T1000 (cell line): ENCODE measurements at places on chromosomes 7 and 10.

GRCh38 chr10:44684661-44685060 lies 226.5 kb upstream of the TMEM72 start:
- DNase-seq, result no peak

GRCh38 chr7:36985316-36985715 lies 261.0 kb upstream of the AOAH start:
- DNase-seq, result no peak

- DNase-seq, result no peak
Measured at GRCh38 chr10:118101501-118101900, 54.8 kb upstream of the RAB11FIP2 start.

DNA sequence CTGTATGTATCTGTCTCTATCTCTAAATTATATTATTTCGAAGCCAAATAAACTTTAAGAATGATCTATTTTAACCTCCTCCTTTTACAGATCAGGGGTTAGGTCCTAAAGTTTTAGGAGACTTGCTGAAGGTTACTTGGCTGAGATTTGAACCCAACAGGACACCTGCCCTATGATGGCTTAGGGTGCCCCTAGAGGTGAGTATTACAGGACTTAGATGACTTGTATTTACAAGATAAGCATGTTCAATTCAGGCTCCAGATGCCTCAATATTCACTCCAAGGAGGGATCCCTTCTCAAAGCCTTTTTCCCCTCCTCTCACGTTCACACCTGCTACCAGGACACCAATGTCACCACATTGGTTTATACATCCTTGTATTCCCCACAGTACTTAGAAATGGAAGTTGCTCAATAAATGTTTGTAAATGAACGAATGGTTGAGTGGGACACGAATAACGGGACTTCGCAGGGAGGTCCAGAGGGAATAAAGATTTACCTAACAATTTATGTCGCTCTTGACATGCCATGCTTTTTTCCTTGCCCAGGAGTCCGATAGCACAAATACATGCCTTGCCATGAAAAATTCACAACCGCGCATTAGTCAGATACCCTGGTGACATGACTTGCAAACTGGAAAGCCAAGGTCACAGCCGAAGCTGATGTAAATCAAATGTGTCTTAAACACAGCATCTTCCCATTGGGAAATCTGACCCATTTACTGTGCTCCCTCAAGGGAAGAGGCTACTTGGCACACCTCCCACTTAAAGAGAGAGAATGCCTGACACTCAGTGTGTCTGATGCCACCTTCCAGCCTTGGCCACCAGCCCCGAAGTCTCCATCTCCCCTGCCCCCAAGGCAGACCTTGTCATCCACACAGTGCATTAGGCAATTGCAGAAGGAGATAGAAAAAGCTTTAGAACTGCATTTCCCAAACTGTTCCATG lies 872.2 kb upstream of the AUTS2 start:
- DNase-seq, result no peak

GRCh38 chr10:13758312-13758711 lies 171.5 kb downstream of the PRPF18 start:
- DNase-seq, result peak; percentile 22

GRCh38 chr7:41503438-41503837 lies 199.5 kb downstream of the INHBA start:
- DNase-seq, result no peak

- no peak for DNase-seq
Measured at GRCh38 chr7:97043281-97043680, 18.6 kb upstream of the DLX5 start.

DNA sequence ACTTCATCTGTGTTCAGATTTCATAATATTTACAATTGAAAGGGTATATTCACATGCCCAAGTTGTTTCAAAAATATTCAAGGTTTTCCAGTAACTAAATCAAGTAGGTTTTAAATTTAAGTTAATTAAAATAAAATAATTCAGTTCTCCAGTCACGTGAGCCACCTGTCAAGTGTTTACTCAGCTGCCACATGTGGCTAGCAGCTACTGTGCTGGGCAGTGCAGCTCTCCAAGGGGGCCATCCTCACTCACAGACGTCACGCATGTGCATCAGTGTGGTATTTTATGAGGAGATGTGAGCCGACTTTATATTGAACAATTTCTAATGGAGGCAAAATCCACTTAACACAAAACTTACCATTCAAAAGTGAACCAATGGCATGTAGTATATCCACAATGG lies 69.7 kb upstream of the CAMK2B start:
- no peak for DNase-seq

- DNase-seq, result no peak
Measured at GRCh38 chr7:78224923-78225322, 426.4 kb downstream of the PHTF2 start.

DNA sequence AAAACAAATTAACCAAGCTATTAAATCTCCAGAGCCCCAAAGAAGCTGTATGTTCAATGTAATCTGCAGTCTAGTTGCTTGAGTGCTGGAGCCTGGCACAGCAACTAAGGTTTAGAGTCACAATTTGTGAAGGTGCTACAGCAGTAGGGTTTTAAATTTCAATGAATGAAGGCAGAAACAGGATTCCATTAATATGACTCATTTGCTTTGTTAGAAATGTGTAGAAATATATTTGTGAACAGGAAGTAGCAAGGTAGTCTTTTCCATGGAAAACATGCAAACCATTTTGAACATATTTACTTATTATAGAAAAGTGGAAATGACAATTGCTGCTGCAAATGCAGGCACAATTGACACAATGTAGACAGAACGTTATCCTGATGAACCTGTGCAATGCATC lies 149.0 kb upstream of the STEAP4 start:
- DNase-seq, result no peak

DNA sequence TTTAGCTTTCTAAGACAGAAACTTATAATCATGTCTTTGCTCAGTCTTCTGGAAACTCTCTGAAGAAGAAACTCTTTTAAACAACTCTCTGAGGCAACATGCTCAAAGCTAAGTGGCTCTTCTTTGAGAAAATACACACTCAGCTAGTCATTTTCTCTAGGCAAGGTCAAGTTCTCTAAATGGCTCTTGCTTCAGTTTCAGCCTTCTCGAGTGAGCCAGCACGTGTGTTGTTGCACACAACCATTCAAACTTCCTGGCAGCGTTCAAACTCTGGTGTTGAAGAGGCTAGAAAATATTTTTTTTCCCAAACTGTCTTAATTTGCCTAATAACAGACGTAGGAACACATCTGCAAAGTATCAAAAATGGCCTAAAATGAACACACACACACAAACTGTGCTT lies 129.1 kb downstream of the THSD7A start:
- no peak for DNase-seq

- DNase-seq, result no peak
Measured at GRCh38 chr10:51066231-51066630, 8.1 kb upstream of the PRKG1 start.

GRCh38 chr10:67657775-67658174 lies 38.2 kb downstream of the CTNNA3 start:
- no peak for DNase-seq

DNA sequence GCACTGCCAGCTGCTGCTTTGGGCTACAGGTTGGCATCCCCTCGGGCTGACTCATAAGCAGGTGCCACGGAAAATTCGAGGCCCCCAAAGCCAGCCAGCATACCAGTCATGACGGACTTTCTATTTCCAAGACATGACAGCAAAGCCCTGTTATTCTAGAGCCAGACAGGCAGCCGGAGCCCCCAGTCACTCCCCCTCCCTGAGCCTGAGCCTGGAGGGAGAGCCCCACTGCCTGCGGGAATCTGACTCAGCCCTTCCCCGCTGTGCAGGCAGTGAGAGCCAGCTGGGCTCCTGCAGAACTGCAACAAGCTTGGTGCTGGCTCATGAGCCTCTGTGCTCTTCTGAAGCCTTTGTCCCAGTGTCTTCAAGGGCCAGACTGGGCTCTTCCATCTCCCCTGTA lies 15.8 kb downstream of the BTBD16 start:
- DNase-seq, result peak; percentile 75

DNA sequence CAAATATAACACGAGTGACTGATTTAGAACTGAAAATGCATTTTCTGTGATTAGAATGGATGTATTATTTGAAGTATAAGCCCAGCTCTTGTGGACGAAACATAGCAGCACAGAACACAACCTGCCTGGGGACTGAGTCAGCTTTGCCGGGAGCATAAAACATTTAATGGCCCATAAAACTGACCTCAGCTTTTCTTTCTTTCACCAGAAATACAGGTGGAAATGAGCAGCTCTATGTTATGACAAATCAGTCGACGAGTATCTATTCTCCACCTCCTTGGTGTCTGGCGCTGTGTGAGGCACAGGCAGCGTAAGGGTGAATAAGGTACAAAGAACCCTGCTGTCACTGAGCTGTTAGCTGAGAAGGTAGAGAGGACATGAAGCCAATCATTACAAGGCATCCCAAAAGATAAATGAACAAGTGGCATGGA lies 471.6 kb upstream of the AKR1E2 start:
- peak; percentile 37 for DNase-seq

GRCh38 chr10:29857843-29858701 lies 201.3 kb downstream of the JCAD start:
- DNase-seq, result peak; percentile 59

DNA sequence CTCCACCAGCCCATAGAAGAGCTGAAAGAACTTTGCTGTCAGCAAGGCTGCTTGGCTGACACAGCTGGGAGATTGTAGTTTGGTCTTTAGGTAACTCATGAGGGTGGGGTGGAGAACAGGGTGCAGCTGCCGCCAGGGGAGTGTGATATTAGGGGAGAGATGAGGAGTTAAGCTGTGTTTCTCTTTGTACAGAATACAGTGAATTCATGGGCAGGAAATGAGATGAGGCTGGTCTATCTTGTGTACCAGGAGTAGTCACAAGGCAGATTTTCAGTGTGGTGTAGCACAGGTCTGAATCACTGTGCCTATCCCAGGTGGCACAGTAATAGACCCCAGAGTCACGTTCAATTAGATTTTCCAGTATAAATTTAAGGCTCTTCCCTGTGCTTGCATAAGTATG lies 56.6 kb upstream of the TARP start:
- DNase-seq, result no peak

- no peak for DNase-seq
Measured at GRCh38 chr10:44985175-44985681, 6.6 kb upstream of the DEPP1 start.

GRCh38 chr7:2237109-2237602 lies 4.4 kb upstream of the MAD1L1 start:
- DNase-seq, result no peak

DNA sequence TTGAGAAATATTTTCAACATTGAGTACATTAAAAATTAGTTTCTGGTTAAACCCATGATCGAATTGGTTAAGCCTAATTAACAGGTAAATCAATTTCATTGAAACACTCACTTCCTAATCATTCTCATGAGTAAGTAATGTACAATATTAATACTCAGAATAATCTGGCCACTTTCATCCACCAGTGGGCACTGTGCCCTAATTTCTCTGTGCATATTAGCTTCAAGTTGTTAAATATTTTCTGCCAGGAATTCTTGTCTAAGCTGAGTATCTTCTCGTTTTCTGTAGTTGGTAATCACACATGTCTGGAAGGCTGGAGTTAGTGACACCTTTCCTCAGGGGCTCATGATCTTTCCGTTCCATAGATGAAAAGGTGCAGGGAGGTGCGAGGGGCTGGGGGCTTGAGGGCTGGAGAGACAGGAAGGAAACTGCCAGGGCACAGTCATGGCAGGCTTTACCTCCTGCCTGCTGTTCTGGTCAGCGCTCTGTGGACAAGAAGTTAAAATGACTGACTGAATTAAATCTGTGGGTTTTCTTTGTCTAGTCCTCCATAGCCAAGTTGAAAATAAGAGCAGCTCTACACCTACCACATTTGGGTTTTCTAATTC lies 71.9 kb downstream of the WIPF3 start:
- peak; percentile 2 for DNase-seq

DNA sequence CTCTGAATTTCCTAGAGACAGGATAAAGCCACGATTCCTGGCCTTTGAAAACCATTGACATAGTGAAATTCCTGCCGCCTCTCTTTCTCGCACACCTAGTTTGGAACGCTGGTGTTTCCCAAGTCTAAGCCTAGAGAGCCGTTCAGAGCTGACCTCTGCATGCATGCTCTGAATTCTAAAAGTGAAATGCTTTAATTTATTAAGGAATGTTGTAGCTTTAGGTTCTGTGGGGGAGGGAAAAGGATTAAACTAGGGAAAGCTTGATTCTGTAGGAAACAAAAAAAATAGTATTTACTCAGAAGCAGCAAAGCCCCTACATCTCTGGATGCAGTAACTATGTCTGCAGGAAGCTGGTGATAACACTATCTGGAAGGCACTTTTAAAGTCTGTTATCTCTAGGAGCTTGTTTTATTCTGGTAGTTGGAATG lies 27.3 kb downstream of the PFKP start:
- no peak for DNase-seq

- no peak for DNase-seq
Measured at GRCh38 chr7:126803060-126803665, 449.6 kb downstream of the GRM8 start.

DNA sequence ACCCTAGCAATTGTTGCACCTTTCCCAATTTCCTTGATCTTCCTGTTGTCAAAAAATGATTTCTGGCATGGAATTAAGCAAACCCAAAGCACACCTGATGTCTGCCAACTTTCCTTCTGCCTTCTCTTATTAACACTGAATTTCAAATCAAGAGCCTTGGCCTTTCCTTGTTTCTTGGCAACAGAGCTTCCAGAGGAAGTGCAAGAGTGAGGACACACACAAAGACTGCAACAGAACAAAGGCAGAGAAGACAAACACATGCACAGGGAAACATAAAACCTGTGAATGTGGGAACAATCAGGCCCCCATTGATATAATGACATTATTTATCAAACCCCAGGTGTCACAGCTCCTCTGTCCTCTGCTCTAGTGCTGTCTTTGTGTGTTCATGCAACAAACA lies 73.0 kb upstream of the IL6 start:
- no peak for DNase-seq

DNA sequence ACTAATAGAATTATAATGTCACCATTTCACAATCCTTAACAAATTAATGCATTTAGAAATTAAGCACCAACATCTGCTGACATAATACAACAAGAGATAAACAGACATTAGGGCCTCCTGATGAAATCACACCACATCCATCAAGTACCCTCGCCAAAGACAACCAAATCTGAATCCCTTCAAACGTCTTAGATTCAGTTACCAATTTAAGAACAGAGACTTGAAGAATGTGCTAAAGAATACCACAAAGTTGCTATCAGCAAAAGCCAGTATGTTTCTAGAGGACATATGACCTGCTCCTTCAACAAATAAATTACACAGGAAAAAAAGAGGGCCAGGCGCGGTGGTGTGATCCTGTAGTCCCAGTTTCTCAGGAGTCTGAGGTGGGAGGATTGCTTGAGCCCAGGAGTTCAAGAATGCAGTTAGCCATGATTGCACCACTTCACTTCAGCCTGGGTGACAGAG lies 144.5 kb downstream of the REEP3 start:
- no peak for DNase-seq

- peak; percentile 91 for DNase-seq
Measured at GRCh38 chr10:80498833-80499741, 38.6 kb upstream of the SH2D4B start.

GRCh38 chr10:58921421-58921855 lies 255.0 kb upstream of the PHYHIPL start:
- DNase-seq, result no peak
